ENCODE measurements at places on chromosomes 5 and 9.

- DNase-seq = no peak
These were observed 87.3 kb upstream of the PCSK5 start for GRCh38 chr9:75803130-75803529.

- DNase-seq = no peak
These were observed 1417.0 kb upstream of the ACO1 start for GRCh38 chr9:30967476-30967875.

DNA sequence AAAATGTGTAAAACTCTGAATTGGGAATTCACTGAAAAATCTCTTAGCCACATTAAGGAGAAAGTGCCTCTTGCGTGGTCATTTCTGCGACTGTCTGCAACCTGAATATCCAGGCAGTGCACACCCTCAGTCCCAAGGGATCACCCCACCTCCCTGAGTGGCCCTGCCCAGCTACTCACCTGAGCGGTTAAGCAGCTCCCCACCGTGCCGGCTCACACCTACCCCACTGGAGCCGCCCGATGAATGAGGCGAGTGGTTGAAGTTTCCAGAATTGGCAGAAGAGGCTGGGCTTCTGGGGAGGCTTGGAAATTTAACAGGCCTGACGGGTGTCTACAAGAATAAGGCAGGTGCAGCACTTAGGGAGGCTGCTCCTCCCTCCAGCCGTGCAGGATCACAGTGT lies 25.6 kb downstream of the ANKS6 start:
- DNase-seq = no peak

- DNase-seq = no peak
These were observed 27.1 kb upstream of the TEX10 start for GRCh38 chr9:100379862-100380261.

DNA sequence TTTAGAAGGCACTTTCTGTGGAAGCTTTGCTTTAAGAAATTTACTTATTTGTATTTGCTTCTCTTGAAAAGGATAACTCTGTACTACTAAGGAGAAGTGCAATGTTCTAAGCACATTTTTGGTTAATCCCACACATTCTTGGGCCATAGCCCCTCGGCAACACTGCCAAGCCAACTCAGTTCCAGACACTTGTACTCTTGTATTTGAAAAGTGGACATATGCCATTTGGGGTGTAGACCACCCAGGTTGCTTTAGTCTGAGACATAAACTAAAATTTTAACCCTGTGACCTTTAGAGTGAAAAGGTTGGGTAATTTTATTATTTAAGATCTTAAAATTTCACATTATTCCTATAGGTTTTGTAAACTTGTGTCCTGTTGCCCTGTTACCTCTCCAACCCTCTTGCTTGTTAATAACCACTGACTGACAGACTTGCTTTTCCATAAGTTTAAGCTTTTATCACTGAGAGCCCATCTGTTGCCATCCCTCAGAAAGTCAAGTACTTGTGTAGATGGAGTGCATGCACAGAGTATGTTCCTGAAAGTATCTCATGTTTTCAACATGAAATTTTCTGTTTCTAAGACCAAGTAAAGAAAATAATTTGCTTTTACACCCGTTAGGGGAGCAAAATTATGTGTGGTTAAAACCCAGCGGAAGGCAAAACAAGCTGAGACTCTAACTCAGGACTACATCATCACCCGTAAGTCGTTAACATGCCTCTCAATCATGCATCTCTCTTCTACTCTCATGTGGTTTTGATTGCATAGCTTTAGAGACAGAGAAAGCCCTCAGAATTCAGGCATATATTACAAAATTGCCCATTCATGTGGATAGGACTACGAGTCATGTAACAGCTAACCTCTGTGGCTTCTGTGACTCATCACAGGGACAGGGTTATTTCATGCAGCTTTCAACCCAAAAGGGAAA lies 117.3 kb downstream of the GDNF start:
- no peak for DNase-seq

DNA sequence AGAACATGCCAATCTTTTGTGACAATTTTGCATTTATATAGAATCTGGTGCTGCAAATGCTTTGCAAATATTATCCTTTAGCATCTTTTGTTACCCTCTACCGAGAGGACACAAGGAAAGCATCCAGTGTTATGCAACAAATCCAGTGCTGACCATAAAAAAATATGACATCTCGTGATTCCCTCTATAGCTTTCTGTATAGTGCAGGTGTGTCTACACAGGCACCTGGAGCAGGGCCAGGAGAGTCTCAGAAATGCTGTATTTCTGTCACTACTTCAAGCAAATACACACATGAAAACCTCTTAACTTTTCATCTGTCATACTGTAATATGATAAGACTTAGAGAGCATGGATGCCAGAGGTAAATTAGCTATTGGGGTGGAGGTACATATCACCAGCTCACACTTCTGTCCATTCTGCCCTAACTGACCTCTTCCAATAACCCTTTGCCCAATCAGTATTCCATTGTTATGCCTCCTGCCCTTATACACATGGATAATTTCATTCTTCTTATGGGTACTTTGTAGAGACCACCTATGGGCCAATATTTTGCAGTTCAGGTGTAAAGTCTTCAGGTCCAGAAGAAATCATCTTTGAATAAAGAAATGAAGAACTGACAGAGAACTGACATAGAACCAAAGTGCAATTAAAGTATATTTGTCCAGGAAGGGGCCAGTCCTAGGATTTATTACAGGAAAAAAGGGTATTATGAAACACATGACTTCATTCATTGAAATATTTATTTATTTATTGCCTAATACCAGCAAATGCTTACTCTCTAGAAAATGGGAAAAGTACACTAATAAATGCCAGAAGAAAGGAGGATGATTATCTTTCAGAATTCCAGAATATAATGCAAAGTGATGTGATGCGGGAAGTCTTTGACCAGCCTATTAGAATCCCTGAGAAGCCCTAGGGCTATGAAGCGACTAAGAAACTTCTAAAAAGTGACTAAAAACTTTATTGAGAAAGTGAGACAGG lies 106.5 kb downstream of the EPB41L4A start:
- no peak for DNase-seq

DNA sequence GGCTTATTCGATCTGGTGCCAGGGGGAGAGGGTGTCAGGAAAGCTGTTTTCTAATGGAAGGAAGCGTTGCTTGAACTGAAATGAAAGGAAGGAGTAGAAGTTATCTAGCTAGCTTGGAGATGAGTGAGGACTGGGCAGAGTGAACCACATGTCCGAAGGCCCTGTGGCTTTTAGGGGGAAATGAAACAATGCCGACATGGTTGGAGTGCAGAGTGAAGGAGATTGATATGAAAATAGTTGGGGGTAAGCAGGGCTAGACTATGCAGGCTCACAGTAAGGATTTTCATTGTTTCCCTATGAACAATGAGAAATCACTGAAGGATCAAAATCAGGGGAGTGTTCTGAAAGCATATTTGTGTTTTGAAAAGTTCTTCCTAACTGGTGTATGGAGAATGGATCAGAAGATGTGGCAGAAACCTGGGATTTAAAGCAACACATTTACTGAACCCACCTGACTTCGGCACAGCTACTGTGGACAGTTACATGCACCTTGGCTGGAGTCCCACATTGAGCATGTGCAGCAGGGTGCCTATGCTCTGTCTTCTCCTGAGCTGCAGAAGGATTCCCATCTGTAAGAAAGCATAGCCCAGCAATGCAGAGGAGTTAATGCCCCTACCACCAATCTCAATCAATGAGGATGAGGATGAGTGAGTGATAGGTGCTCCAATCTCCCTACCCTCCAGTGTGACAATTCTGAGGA lies 144.4 kb upstream of the TBCA start:
- DNase-seq = no peak

- DNase-seq = no peak
These were observed 25.4 kb downstream of the MRPL22 start for GRCh38 chr5:154966081-154966841.

- no peak for DNase-seq
These were observed 83.1 kb downstream of the TEX10 start for GRCh38 chr9:100269656-100270055.

- no peak for DNase-seq
These were observed 59.7 kb upstream of the TMED7 start for GRCh38 chr5:115685490-115685889.

DNA sequence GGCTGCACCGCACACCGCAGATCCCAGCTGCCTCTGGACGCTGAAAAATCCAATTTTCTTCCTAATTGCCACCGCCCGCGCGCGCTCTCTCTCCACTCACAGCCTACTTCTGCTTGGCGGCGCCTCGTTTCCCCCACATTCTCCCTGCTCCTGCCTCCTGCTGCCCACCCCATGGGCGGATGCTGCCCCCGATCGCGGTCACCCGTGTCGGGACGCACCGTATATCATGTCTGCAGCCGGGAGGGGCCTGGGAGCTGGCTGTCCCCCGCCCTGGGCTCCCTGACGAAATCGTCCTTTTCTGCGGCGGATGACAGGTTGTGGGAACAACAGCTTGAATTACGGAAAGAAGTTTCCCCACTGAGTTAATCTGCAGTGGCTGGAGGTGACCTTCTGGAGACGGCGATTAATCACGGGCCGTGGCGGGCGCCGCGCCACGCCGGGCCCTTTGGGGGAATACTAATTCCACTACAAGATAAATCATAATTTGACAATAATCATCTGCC lies 36.3 kb upstream of the PSD2 start:
- DNase-seq = no peak

DNA sequence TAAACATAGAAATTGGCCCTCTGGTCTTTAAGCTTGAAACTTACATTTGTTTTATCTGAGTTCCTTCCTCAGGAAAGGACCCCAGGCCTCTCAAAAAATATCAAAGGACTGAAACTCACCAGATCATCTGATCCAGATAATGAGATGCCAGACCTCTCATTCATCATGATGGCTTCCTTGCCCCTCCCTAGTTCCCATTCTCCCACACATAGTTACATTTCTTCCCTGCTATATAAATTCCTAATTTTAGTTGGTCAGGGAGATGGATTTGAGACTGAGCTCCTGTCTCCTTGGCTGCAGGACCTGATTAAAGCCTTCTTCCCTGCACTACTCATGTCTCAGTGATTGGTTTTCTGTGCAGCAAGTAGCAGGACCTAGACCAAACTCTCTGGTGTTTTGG lies 119.4 kb upstream of the SPIN1 start:
- no peak for DNase-seq

All from CD4-positive, alpha-beta memory T cell (primary cell).